Activated CD4-positive, alpha-beta T cell treated with anti-CD3 and anti-CD28 coated beads, Interleukin-2, amount 50 U/mL, for 24 hours (primary cell): ENCODE measurements at places on chromosomes 1 and 21.

- no peak for DNase-seq
These were observed 10.7 kb downstream of the RPF1 start for GRCh38 chr1:84489766-84490165.

DNA sequence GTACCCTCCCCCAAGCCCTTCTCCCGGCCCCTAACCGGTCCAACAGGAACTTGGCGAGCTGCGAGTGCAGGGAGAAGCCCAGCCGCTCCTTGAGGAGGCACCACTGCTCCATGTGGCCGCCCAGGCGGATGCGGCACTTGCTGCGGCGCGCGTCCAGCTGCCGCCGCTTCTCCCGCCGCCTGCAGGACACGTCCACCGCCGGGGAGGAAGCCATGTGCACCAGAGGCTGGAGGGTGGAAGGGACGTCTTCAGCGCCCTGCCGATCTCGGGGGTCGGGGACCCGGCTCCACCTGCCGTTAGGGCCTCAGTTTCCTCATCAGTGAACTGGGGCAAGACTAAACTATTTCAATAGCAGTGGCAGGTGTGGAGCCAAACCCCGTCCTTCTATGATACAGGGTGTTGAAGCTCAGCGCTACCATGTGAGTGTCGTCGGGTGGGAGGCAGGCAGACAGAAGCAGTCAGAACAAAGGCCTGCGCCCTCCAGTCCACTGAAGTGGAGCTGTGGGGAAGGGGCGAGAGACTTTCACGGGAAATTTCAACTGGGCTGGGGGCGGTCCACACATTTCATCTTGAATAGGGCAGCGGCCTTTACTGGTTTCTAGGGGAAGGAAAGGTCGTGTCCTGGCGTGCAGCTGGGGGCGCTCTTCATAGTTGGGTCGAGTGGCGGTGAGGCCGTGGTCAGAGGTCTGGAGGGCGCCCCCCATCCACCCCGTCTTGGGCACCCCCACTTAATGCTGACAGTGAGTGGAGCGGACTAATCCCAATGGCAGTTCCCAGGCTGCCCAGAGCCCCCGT, 592 bp downstream of the ZNF692 start:
- peak; percentile 40 for DNase-seq

DNA sequence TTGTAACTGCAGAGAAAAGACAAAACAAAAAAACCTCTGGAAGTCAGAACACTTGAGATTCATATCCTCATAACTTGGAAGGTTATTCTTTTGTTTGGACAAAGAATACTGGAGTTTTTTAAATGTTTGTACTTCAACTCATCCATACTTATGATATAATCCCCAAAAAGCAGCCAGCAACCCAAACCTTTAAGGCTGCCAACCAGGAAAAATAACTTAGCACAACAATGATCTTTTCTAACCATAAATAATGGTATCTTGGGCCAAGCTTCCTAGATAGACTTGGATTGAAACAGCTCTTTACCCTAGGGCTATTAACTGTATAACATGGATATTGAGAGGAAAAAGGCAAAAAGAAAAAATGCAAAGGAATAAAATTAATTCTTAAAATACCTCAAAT, 335.1 kb downstream of the LTN1 start:
- no peak for DNase-seq

GRCh38 chr1:16088351-16088911, 15.0 kb upstream of the FAM131C start:
- DNase-seq = no peak

DNA sequence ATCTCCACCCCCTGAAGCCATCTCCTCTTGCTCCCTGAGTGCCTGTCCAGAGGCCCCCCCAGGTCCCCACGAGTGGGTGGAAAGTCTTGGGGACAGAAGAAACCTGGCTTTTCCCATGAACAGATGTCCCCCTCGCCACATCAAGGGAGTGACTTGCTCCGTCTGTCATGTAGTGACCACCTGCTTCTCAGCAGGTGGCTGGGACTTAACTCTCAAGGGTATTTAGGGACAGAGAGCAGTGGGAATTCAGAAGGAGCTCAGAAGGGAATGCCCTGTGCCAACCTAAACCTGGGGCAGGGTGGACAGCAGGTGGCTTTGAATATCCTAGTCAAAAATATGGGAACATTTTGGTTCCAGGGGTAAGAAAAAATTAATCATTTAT, 139.8 kb downstream of the PRDM16 start:
- no peak for DNase-seq

- no peak for DNase-seq
These were observed 151.9 kb upstream of the C1orf87 start for GRCh38 chr1:60225486-60225885.

GRCh38 chr21:43836616-43837015, 28.4 kb upstream of the AGPAT3 start:
- DNase-seq = no peak

- DNase-seq = no peak
These were observed 69.2 kb downstream of the MORN1 start for GRCh38 chr1:2322065-2322571.

- DNase-seq = no peak
These were observed 28.8 kb upstream of the CCSAP start for GRCh38 chr1:229371624-229372023.

- peak; percentile 17 for DNase-seq
These were observed 135.9 kb downstream of the TM2D1 start for GRCh38 chr1:61588736-61589672.

- no peak for DNase-seq
These were observed 11.5 kb downstream of the MCOLN2 start for GRCh38 chr1:84985365-84985764.

DNA sequence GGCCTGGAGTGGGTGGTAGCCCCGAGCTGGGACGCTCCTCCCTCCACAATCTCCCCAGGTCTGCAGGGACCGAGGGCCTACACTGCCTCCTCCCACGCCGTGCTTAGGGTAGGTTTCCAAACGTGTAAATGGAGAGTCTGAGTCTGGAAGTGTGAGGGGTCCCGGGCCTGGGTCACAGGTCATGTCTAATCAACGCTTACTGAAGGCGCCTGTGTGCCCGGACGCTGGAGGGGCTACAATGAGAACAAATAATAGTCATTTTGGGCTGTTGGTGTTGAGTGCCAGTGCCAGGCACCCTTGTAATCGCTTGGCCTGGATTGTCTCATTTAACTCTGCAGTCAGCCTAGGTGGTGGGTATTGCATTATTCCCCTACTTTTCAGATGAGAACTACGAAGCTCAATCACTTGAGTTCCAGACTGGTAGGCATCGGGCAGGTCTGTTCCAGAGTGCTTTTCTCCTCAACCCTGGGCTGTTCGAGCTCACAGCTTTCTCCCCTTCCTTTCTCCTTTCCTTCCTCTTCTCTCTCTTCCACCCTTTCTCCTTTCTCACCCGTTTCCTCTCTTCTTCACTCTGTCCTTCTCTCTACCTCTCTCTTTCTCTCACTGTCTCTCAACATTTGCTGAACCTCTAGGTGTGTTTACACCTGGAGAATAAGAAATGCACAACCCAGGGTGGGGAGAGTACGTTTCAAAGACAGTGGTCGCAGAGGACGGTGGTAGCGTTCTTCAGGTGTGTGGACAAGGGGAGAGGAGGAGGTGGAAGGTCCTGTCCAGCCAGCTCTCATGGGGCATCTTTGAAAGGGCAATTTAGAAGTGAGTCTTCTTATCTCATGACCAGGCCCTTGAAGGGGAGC, 883 bp downstream of the SLC66A1 start:
- no peak for DNase-seq

- DNase-seq = no peak
These were observed 40.9 kb downstream of the TNFRSF9 start for GRCh38 chr1:7899741-7900140.

GRCh38 chr1:174166530-174167264, 7.4 kb downstream of the RABGAP1L start:
- no peak for DNase-seq
